ENCODE measurements at places on chromosomes 2 and 18.

GRCh38 chr18:26655525-26656430 is 107.4 kb upstream of the KCTD1 start:
- no peak for DNase-seq

DNA sequence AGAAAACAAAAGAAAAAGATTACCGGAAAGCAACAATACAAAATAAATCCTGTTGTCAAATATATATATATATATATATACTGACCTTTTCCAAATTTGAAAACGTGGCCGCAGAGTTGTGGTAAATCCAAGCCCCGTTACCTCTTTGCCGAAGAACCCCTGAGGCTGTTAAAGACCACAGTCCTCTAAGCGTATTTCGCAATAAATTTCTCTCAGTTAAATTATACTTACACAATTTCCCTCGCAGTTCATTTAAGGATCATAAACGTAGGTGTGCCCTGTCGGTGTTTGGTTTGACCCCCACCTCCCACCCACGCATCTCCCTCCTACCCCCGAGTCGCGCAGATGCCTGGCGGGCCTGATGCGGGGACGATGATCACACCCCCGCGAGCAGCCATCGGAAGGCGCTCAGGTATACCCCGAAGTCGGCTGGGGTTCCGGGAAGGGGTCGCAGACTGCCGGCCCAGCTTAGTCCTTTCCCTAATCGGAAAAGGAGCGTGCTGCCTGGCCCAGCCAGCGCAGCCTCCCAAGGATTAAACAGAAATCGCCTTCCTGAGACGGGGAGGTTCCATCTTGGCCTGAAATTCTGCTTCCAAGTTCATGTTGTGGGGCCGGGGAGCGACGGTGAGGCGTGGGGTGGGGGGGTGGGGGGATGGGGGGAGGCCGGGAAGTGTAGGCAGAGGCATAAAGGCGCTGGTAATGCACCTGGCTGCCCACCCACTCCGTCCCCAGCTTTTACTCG is 2.9 kb upstream of the MEIS1 start:
- DNase-seq: no peak

- no peak for DNase-seq
Observed at GRCh38 chr18:22106536-22107292, 62.7 kb upstream of the GATA6 start.

- DNase-seq: peak; percentile 44
Observed at GRCh38 chr2:119598596-119599263, 54.5 kb downstream of the CFAP221 start.

- no peak for DNase-seq
Observed at GRCh38 chr2:64609227-64609941, 44.3 kb downstream of the SERTAD2 start.

DNA sequence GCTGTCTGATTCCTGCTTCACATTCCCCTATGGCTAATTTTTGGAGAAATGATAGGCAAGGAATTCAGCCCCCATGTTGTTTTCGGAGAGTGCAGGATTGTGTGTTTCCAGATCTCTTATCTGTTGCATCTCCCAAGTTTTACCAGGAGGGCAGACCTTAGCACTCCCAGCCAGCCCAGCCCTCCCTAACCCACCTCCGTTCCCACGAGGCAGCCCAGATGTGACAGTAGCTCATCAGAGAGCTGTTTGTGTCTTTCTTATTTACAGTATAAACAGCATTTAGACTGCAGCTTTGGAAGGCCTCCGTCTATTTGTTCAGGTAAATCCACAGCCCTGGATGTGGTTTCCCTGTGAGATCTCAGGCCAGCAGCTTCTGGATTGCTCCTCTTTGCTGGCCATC is 91.6 kb downstream of the THNSL2 start:
- DNase-seq: no peak

DNA sequence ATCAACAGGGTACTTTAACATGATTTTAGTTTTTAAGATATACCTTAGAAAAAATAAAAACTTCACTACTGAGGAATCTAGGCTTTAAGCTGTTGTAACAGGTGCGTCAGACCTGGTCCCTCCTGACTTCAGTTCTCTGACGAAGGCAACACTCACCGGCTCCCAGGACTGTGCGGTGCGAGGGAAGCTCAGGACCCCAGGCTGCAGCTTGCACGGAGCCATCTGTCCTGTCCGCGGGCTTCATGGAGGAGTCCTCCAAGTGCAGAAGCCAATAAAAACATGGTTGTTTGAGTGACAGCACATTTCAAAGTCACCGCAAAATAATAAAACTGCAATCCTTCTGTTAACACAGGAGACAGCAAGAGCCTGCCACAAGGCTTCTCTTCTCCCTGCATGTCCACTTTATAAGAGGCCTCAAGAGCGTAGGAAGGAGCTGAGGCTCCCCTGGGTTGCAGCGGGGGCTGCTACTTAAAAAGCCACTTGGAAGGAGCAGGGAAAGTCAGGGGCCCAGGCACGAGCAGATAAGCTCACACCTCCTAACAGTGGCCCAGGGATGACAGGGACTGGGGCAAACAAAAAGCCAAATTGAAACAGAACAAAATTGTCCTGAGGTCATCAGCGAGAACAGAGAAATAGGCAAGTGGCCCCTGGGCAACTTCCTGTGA is 4.6 kb downstream of the HJURP start:
- DNase-seq: no peak

DNA sequence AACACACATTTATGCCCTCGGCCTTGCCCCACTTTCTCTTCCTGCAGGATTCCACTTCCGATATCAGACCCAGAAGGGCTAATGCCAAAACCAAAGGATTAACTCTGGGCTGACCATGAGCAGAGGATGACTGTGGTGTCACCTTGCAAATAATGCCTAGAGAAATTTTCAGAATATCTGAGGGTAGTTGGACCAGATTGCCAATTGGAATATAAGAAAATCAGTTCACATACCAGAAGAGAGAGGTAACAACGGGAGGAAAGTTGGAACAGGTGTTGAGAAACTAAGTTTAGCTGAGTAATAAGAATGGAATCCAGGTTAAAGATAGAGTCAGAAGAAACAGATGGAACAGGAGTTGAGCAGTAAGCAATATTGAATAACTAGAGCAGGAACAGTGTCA is 232.7 kb upstream of the UBE2E3 start:
- DNase-seq: no peak

DNA sequence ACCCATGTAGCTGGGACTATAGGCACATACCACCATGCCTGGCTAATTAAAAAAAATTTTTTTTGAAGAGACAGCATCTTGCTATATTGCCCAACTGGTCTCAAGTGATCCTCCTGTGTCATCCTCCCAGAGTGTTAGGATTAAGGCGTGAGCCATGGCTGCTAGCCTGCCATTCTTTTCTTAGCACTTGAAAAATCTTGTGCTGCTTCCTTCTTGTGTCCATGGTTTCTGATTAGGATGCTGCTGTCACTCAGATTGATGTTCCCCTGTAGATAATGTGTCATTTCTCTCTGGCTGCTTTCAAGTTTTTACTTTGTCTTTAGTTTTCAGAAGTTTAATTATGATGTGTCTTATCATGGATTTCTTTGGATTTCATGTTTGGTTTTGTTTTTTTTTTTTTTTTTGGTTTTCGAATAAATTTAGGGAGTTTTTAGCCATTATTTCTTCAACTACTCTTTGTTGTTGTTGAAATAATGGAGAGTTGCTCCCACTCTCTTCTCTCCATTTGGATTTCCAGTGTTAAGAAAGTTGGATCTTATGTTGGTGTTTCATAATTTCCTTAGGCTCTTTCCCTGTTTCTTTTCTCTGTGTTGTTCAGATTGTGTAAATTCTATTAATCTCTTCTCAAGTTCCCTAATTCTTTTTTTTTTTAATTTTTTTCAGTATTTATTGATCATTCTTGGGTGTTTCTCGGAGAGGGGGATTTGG is 2.5 kb downstream of the ATP9B start:
- no peak for DNase-seq

GRCh38 chr2:68695971-68696370 is 38.6 kb upstream of the ARHGAP25 start:
- DNase-seq: no peak

- DNase-seq: no peak
Observed at GRCh38 chr2:232568161-232568560, 17.7 kb downstream of the EIF4E2 start.

- peak; percentile 78 for DNase-seq
Observed at GRCh38 chr2:7672027-7672684, 754.9 kb downstream of the RNF144A start.

DNA sequence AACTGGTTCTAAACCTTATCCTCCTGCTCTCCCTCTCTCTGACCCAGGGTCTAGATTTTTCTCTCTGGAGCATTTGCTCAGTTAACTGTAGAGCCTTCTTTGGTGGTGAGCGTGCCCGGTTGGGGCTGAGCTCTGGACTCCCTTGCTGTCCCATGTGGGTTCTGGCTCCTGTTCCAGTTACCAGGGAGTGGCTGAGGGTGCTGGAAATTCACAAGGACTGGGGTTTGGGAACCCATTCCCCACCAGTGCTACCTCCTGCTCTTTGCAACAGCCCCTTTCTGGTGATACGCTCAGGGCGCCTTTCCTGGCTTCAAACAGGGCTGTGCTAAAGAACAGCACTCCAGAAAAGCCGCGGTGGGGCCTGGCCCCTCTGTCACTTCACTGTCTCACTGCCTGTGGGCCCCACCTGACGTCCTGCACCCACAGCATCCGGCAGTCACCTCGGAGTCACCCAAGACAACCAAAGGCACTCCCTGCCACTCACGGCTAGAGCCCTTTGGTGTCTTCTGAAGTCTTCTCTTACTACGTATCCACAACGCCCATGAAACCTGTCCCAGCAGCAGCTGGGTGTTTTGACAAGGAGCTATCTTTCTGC is 41.3 kb downstream of the CAPN13 start:
- DNase-seq: no peak

DNA sequence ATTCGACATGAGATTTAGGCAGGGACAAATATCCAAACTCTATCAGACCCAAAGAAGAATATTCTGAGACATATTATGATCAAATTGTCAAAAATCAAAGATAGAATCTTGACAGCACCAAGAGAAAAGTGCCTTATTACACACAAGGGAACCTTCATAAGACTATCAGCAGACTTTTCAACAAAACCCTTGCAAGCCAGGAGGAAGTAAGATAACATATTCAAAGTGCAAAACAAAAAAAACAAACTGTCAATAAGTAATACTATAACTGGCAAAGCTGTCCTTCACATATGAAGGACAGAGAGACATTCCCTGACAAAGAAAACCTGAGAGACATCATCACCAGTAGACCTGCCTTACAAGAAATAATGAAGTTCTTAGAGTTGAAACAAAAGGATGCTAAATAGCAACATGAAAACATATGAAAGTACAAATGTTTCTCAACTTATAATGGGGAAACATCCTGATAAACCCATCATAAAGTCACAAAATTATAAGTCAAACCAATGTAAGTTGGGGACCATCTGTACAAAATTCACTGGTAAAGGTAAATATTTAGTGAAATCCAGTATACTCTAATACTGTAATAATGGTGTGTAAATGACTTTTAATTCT is 76.6 kb downstream of the FAM171B start:
- DNase-seq: no peak

- DNase-seq: no peak
Observed at GRCh38 chr2:204479557-204479956, 65.7 kb upstream of the PARD3B start.

- no peak for DNase-seq
Observed at GRCh38 chr2:72032481-72033041, 115.1 kb downstream of the CYP26B1 start.

GRCh38 chr2:27372937-27373336 is 2.5 kb downstream of the SNX17 start:
- DNase-seq: no peak

GRCh38 chr2:138622613-138623012 is 121.0 kb downstream of the SPOPL start:
- DNase-seq: no peak

DNA sequence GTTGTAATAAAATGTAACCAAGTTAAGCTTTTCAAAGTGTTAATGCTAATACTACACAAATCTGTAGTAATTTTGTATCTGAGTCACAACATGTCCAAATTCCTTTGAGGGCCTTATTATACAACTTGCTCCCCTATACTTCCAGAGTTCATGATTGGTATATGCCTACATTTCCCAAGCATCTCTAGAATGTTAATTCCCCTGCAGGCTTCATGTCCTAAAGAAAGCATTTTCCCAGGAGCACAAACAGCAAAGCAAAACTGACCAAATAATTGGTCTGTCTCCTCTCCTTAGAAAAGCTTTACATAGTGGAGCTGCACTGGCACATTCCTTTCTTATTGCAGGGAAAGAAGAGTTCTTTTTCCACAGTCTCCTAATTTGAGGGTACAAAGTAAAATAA is 3.7 kb downstream of the ALS2 start:
- no peak for DNase-seq

- no peak for DNase-seq
Observed at GRCh38 chr2:36371928-36372391, 16.4 kb downstream of the CRIM1 start.

DNA sequence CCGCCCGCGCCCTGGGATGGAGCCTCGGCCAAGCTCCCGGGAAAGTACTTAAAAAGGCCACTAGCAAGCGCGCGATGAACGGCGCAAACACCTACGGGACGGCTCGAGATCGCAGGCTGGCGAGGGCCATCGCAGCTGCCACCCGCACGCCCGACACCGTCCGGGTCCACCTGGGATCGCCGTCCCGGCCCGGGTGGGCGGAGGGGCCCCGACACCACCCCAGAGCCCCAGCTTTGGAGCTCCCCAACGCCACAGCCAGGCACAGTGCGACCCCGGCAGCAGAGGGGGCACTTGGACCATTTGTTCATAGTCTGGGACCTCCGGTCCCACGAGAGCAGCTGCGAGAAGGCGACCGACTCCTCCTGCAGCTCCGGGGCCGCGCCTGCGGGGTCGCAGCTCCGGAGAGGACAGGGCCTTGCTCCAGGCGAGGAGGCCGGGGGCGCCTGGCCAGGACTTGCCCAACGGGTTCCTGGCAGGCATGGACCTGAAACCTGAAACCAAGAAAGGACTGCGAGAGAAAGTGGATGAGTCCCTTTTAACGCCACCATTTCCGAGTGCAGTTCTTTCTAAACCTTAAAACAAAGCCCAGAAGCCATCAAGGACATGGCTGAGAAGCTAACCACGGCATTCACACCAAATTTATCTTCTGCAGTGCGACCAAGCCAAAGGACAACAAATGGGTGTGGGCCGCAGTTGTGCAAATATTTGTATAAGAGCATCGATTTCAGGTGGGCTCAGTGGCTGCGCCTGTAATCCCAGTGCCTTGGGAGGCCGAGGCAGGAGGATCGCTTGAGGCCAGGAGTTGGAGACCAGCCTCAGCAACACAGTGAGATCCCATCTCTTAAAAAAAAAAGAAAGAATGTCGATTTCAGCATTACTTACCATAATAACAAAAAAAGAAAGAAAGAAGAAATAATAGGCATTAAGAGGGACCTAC is 54.0 kb upstream of the IMP4 start:
- DNase-seq: no peak

GRCh38 chr2:84319581-84319980 is 139.5 kb downstream of the SUCLG1 start:
- no peak for DNase-seq

GRCh38 chr2:193520709-193521458 is 1326.2 kb upstream of the TMEFF2 start:
- DNase-seq: no peak

DNA sequence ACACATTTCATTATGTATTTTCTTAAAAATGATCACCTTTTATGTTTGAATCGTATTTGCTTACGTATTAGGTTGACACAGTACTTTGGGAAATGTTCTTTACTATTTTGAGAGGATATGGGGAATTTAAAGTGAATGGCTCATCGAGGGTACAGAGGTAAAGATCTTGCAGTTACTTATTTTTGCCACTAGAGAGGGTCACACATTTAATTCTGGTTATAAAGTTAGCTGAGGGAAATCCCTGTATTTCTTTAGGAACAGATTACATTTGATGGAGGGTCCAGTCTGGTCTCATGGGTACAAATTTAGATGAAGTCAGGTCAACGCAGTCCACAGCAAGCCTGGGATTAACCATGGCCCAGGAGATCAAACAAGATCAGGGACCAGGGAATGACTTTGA is 24.5 kb downstream of the DYNC2LI1 start:
- no peak for DNase-seq

Measured in NCI-H187 (cell line).